ENCODE measurements at places on chromosomes 2 and 18.

DNA sequence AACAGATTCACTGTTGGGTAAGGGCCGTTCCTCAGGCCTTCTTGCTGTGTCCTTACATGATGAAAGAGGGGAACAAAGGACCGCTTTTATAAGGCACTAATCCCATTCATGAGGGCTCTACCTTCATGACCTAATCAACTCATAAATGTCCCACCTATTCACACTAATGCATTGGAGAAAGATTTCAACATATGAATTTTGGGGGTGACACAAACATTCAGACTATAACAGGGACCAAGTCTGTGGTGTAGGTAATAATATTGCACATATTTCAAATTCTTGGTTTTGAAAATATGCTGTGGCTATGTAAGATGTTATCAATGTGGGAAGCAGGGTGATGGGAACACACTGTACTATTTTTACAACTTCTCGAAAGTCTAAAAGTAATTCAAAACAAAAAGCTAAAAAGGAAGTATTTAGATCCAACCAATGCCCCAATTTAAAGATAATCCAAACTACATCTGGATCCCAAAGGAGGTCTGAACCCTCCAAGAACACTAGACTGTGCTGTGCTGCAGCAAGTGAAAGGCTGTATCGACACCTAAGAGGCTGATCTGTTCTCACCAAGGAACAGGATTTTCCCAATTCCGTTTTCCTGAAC lies 82.4 kb upstream of the TGIF1 start:
- no peak for DNase-seq

DNA sequence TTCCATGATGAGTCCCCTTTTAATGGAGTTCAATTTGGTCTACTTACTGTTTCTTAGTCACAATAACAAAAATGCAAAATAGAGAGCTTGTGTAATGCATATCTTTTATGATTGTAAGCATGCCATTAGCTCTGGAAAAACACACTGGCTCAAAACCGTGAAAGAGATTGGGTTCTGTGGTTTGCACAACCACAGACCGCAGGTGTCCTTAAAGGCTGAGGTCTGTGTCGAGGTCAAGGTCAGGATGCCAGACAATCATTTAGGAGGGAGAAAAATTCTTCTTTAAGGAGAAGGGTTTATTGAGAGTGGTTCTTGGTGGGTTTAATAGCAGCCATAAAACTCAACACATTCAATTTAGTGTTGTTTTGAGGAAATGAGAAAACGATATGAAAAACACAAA lies 487.2 kb downstream of the GALR1 start:
- no peak for DNase-seq

DNA sequence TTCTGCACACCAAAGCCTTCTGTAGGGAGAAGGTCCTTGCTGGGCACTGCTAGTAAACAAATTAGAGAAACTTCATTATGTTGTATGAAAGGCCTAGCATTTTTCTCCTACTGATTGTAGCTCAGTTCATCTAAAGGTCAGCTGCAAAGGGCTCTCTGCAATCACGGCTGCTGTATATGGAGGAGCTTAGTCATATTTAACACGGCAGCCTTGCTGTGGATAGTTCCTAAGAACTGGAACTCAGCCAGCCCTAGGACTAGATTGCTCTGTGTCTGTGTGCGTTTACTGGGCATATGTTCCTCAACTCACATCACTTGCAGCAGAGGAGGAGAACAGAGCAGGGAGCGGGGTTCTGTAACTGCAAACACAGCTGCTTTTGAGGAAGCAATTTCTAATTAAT lies 1103.9 kb upstream of the KLHL29 start:
- no peak for DNase-seq

GRCh38 chr2:201643216-201643890 lies at the start of gene TMEM237:
Gene TMEM237, minus strand, starts transcription at chr2:201643503. Its CDS starts 103 bp downstream, at chr2:201643400.
- no peak for DNase-seq

DNA sequence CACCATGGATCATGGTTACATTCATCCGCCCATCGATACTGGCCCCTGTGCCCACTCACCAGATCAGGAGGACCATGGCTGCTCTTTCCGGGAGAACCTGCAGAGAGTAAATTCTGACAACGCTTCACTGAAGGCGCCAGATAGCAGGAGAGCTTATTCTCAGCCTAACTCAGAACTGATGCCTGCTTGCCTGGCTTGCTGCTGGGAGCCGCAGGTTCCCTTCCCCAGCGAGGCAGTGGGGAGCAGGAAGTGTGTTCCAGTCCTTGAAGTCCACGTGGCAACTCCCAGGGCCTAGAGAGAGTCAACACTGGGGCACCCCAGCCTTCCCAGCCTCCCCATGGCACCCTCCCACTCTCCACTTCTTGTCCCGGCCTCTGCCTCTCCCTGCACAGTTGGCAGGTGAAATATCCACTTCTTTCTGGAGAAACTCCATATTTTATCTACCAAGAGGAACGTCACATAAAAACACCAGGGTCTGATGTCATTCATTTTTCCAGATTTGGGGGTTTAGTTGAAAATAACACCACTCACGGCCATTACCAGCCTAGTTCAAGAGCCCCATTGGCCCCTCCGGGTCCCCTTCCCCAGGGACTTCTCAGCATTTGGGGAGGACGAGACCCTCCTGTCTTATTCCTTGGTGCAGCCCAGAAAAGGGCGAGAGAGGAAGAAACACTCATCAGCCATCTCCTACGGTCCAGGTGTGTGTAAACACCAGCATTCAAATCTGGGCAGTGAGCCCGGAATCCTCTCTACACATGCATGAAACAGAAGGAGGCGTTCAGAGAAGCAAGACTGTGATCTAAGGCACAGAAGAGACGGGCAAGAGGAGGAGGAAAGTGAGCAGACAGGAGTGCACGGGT lies 3.5 kb upstream of the TUBB6 start:
- no peak for DNase-seq

GRCh38 chr2:238693337-238694093 lies 154.4 kb upstream of the TWIST2 start:
- DNase-seq: no peak

DNA sequence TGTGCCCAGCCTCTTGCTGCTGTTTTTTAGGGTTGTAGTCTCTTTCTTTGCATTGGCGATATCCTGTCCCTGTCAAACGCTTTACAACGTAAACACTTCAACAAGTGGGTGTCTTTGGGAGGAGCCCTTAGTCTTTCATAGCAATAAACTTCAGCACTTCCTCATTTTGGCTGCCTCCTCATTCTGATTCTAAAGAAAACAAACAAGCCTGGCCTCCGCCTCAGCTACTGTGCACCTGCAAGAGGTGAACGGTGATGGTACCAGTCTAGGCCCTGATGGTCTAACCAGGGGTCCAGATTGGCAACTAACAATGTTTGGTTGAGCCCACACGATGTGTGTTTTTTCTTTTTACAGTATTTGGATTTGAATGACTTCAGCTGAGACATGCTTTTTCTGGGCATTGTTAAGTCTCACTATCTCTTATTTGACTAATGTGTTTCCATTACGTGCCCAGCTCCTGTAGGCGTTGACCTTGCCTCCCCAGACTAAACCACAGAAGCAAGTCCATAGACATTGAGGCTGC lies 53.2 kb upstream of the CUL3 start:
- DNase-seq: no peak
